ENCODE measurements at places on chromosomes 2 and 18. TPM values are rescaled to one million over a fixed set of nuclear protein-coding genes. Genes with fewer than 3 reads are reported as not detected.

- H3K27me3 ChIP-seq = no peaks in the 10 kb centered on the region
- peaks cover 13% of the 10 kb centered on the region for H3K4me1 ChIP-seq
- no peaks in the 10 kb centered on the region for H3K36me3 ChIP-seq
Measured at GRCh38 chr18:48896326-48896874, 54.4 kb downstream of the SMAD7 start.

DNA sequence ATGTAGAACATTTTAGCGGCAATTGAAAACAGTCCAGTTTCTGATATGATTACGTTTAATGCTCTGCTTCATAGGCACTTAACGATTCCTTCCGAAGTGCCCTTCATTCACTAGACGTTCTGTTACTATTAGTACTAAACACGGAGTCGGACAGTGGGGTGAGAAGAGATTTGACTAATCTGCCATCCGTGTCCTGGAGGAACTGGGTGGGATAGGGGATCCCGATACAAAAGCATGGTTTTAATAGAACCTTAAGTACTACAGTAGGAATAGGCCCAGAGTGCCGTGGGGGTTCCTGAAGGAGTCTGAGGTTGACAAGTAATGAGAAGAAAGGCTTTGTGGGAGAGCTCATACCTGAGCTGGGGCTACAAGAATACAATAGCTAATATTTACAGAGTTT lies 631 bp downstream of the MORN2 start:
- no peaks in the 10 kb centered on the region for H3K27me3 ChIP-seq
- no peak for DNase-seq
- no peaks in the 10 kb centered on the region for H3K4me1 ChIP-seq

GRCh38 chr18:63186520-63187222 lies 132.9 kb downstream of the BCL2 start:
- H3K36me3 ChIP-seq = peaks cover 4% of the 10 kb centered on the region
- H3K27me3 ChIP-seq = no peaks in the 10 kb centered on the region
- peak overlapping the region; percentile 67 for H3K27ac ChIP-seq
- H3K4me1 ChIP-seq = peaks cover 67% of the 10 kb centered on the region
- DNase-seq = no peak

Gene LRRC30
- not detected for total RNA-seq

Gene MERTK
- total RNA-seq = 1.0 TPM

Measured in GM12878 (cell line).